Activated CD4-positive, alpha-beta T cell treated with anti-CD3 and anti-CD28 coated beads, Interleukin-2, amount 50 U/mL, for 24 hours (primary cell): ENCODE measurements at places on chromosomes 13 and 19.

DNA sequence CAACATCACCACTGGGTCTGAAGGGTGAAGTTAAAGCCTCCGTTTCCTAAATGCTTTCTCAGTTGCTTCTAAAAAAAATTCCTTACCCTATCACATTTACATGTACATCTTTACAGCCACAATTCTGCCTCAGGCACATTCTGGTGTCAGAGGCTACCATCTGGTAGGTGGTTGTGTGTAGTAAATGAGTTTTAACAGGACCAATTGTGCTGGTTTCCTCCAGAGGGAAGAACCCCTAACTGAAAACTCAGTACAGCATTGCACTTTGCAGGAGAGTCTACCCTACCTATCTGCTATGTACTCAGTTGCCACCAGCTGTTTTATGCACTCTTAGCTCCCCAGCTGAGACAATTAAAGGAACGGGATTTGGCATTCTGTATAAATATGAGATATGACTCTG is 1576.5 kb downstream of the PCDH9 start:
- no peak for DNase-seq

- no peak for DNase-seq
Measured at GRCh38 chr19:35451338-35452096, 3.5 kb downstream of the FFAR2 start.

- DNase-seq: no peak
Measured at GRCh38 chr13:90222758-90223157, 1124.7 kb upstream of the MIR17HG start.

DNA sequence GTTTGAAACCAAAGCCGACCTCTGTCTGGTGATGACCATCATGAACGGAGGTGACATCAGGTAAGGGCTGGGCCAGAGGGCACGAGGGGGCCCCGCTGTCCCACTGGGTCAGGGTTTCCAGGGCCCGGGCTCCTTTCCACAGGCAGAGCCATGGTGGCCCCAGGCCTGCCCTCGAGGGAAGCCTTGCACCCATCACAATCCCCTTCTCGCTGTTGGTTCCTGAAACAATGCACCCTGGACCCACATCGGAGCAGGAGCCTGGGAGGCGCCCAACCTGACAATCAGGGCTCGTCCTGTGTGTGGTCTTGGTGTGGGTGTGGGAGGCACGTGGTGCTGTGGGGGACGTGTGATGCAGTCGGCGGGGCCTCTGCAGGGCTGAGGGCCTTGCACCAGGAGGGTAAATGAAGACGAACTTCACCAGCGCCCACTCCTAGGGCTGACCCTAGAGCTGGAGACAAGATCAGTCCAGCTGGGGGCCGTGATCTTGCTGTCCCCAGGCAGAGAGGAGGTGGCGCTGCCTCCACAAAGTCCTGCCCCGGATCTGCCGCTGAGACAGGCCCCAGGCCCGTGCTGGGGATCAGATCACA is 2.8 kb downstream of the GRK1 start:
- no peak for DNase-seq

GRCh38 chr19:38695317-38695683 is 47.9 kb downstream of the ACTN4 start:
- DNase-seq: no peak

- no peak for DNase-seq
Measured at GRCh38 chr13:24748061-24748400, 15.9 kb upstream of the RNF17 start.

GRCh38 chr13:52846567-52847321 is 1.7 kb downstream of the PCDH8 start:
- DNase-seq: no peak

- no peak for DNase-seq
Measured at GRCh38 chr13:83950293-83950692, 68.0 kb upstream of the SLITRK1 start.

DNA sequence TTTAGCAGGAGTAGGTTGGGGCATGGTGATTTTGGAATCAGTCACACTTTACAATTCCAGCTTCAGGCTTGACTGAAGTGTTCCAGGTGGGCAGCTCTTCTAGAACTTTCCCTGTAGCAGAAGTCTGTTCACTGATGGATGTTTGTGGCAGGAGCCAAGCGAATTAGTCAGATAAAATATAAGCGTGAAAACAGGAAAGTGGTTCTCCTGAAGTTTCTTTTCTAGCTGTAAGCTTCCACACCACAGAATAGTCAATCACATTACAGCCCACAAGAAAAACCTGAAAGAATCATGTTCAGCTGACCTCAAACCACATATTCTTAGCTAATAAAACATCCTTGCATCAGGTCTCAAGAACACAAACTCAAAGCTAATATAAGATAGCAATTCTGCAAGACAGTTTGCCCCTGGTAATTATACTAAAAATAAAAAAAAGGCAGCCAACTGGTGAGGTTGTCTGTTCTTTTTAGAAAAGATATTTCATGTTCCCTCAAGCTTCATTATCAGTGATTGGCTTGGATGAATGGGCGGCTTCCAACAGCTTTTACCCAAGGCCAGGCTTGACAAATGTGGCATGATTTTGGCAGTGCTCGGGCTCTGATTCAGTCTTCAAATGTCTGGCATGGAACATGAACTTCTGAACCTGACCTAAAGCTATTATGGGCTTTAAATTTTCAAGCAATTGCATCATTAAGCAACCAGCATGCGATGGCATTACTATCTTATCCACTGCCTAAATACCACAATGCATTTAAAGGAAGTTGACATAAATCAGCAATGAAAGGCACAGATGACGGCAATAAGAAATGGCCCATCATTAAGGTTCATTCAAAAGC is 136.8 kb downstream of the DCLK1 start:
- DNase-seq: no peak

GRCh38 chr19:1909761-1910080 is 4.5 kb downstream of the ADAT3 start:
- no peak for DNase-seq

GRCh38 chr13:59861676-59862075 is 302.1 kb downstream of the DIAPH3 start:
- DNase-seq: no peak

- DNase-seq: no peak
Measured at GRCh38 chr13:40255551-40255950, 410.9 kb downstream of the FOXO1 start.

DNA sequence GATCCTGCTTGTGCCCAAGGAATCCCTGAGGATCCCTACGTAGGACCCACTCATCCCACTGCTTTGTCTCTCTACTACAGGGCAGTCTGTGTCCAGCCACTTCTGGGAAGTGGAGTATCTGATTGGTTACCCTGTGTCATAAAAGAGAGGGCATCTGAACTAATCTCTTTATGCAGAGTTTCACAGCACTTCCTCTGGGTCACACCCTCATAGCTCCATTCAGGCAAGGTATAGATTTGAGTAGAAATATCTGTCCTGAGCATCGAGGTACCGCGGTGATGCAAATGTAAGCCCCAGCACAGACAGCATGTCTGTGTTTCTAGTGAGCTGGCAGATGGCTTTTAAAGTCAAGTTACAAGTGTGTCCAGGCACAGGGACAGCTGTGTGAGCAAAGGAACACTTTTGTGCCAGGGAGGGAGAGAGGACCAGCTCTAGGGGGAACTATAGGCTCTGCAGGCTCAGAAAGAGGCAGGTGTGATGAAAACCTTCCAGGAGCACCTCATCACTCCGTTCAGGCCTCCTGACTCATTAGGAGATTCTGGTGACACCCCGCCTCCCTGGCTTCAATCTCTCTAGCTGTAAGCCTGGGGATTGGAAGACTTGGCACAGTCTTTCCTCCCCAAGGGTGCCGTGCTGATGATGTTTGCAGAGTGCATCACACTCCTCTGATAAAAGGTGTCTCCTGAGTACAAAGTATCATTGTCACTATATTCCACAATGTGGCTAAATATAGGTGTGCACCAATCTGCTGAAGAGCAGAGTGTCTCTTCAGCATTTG is 84.3 kb upstream of the UBL3 start:
- no peak for DNase-seq

DNA sequence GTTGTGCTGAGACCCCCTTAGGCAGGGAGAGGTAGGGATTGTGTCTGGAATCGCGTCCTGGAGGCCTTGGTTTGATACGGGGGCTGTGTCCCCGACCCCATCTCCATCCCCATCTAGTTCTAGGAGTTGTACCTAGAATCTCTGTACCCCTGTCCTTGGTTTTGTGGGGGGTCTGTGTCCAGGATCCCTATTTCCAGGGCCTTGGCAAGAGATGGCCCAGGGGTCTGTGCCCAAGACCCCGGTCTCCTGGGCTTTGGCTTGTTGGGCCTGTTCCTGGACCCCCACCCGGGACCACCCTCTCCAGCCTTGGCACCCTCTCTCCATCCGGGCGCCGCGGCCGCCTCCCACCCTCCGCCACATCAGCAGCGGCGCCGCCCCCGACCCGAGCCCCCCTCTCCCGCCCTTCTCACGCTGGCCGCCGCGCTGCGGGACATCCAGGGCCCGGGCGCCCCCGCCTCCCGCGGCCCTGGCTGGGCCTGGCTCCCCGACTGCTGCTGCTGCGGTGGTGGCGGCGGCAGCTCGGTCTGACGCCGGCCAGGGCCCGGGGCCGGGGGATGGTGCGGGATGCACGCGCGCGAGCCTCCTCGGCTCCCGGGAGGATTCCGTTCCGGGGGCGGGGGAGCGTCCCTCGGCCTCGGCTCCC is at the start of gene NUMBL:
Gene NUMBL (minus strand): TSS at position 602 of the 643 bp plus-strand sequence. CDS start 168 bp downstream, at position 434.
- no peak for DNase-seq

DNA sequence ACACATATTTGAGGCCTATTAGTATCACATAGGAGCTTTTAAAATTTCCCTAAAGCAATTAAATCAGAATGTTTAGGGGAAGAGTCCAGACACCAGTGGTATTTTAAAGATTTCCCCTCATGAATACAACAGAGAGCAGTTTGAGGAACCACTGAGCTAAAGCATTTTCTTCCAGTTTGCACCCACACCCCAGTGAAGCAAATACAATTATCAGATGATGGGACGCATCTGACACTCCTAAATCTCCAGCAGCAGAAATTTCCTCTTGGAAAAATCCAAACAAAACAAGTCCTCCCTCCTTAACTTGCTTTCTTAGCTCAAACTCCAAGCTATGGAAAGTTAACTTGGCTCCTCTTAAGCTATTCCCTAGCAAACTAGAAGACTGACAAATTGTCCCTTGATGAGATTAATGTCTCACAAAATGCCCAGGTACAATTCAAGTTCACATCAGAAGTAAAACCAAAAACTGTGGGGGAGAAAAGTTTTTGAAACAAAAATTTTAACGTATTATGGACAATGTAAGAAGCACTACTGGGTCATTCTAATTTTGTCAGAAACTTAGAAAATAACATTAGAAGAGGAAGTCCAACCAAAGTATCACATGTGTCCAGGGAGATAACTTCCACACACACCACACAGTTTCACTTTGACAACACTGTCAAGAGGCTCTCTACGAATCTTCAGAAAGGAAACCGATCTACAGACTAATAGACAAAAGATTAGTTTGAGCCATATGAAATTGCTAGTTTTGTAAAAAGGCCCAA is 74.1 kb downstream of the ABCC4 start:
- no peak for DNase-seq

DNA sequence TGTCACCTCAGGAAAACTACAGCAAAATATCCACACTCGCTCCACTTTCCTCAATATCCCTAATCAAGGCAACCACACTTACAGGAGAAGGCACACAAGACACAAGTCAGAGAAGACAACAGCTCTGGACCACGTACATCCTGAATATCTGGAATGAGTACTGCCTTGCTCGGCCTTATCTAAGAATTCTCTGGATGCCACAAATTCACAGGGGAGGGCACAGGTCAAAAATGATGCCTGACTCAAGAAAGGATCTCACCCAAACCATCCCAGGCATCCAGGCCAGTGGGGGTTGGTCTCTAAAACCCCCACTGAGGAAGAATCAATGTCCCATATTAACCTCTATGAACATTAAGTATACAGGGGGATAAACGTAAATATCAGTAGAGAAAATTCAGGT is 29.9 kb downstream of the ATP7B start:
- no peak for DNase-seq

DNA sequence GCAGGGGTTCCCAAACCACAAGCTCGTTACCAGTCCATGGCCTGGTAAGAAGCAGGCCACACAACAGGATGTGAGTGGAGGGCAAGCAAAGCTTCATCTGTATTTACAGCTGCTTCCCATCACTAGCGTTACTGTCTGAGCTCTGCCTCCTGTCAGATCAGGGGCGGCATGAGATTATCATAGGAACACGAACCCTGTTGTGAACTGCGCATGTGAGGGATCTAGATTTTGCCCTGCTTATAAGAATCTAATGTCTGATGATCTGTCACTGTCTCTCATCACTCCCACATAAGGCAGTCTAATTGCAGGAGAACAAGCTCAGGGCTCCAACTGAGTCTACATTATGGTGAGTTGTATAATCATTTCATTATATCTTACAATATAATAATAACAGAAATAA is 677.4 kb upstream of the SLITRK6 start:
- no peak for DNase-seq

- no peak for DNase-seq
Measured at GRCh38 chr13:29165840-29166239, 345.7 kb downstream of the MTUS2 start.

GRCh38 chr13:98889419-98890085 is 88.3 kb downstream of the DOCK9 start:
- no peak for DNase-seq

DNA sequence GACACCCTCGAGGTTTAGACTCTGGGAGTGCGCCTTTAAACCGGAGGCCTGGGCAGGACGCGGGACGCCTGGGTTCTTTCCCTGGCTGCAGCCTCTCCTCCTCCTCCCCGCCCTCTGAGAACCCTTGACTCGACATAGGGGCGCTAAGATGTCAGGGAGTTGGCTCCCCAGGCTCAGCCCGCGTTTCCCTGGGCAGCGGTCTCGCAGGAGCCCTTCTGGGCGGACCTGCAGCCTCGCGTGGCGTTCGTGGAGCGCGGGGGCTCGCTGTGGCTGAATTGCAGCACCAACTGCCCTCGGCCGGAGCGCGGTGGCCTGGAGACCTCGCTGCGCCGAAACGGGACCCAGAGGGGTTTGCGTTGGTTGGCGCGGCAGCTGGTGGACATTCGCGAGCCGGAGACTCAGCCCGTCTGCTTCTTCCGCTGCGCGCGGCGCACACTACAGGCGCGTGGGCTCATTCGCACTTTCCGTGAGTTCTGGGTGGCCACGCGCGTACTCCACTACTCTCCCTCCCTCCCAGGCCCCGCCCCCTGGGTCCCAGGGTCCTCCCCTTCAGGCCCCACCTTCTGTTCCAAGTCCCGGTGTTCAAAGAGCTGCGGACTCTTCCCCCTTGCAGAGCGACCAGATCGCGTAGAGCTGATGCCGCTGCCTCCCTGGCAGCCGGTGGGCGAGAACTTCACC is 1.3 kb downstream of the ICAM5 start:
- no peak for DNase-seq

DNA sequence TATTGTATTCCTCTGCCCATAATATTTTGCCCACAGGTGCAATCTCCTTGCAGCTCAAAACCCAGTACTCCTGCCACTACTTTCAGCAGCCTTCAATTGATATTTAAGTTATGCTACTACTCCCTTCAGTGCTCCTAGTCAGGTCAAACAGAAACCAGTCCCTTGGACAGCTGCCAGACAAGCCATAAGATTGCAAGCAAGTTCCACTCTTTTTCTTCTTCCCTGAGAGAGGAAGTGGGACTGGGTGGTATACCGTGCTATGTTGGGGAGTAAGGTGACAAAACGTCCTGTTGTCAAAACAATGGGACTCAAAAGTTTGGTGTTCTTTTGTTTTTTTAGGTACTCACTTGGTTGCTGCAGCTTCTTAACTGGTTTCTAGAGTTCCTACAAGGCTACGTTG is 63.1 kb upstream of the FRY start:
- DNase-seq: no peak
